ENCODE measurements at places on chromosomes 7 and 10. TPM values are rescaled to one million over a fixed set of nuclear protein-coding genes. Genes with fewer than 3 reads are reported as not detected.

The SPDYE16 gene
- total RNA-seq: 0.21 TPM

The SPDYE8 gene
- not detected for total RNA-seq

The ATP5MK gene
- 307 TPM for total RNA-seq

The UCN3 gene
- not detected for total RNA-seq

The PRLHR gene
- total RNA-seq: not detected

The ABCA13 gene
- not detected for total RNA-seq

The EPHB4 gene
- total RNA-seq: 7.3 TPM

The SLC39A12 gene
- not detected for total RNA-seq

The ECHDC3 gene
- total RNA-seq: not detected

The NYAP1 gene
- 0.10 TPM for total RNA-seq

The IL15RA gene
- 7.6 TPM for total RNA-seq

The COL13A1 gene
- not detected for total RNA-seq

The TUBAL3 gene
- not detected for total RNA-seq

GRCh38 chr10:111222961-111223360 lies 146.1 kb downstream of the ADRA2A start:
- DNase-seq: no peak

GRCh38 chr7:18520450-18521235 lies 25.1 kb downstream of the HDAC9 start:
- DNase-seq: peak; percentile 87

DNA sequence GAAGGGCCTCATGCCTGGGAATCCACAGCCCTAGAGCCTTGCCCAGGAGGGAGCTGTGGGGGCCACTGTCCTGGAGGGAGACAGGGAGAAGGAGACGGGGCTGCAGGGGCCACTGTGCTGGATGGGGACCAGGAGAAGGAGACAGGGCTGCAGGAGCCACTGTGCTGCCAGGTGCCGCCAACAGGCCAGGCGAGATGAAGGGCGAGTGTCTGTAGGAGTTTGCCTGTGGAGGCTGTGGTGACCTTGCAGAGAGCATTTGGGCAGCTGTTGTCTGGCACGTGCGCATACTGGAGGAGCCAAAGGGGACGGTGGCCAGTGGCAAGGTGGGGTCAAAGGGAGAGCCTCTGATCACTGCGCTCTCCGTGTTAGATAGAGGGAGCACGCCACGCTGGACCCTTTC lies 79.2 kb downstream of the NKX6-2 start:
- no peak for DNase-seq

DNA sequence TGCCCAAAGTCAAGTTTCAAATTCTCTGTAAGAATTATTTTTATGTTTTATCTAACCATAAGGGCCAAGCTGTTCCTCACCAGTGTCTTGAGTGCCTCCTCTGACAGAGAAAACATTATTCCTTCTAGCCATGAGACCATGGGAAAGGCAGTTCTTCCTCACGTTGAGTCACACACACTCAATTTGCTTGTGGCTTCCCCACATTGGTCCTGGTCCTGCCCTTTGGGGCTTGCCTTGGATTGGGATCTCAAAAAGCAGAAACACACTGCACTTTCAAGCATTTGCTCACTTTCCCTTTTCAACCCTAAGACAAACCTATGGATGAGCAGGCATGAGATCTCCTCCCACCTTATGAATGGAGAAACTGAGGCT lies 248.3 kb upstream of the IGFBP3 start:
- DNase-seq: no peak

DNA sequence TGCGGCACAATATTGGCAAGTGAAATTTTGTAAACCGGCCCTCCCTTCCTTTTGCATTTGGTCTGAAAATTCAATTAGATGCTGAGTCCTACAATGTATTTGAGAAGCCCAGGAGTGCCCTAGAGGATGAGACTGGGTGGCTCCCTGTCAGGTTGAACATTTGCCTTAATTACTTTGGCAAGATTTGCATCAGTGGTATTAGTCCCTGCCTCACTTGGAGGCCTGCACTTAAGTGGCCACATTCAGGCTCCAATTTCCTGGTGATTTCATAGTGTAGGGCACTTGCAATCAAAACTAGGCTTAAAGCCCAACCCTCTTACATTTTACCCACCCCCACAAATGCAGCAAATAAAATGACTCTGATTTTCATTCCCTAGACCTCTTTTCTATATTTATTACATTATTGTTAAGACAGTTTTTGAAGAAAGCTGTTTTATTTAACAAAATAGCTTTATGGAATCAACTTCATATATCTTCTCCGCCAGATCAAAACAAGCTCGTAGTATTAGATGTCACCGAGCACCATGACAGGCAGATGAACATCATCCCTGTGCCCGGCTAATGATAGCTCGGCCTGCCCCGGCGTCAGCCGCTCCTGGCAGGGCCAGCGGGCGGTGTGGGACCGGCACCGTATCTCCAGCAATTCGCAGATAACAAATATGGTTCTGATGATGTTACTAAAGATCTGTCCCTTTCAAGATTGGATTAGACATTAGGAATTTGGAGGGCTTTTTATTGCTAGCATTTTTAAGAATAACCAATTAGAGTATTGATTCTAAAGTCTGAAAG lies 73.6 kb downstream of the EGFR start:
- DNase-seq: no peak

GRCh38 chr7:36673703-36674102 lies 50.6 kb downstream of the AOAH start:
- no peak for DNase-seq

DNA sequence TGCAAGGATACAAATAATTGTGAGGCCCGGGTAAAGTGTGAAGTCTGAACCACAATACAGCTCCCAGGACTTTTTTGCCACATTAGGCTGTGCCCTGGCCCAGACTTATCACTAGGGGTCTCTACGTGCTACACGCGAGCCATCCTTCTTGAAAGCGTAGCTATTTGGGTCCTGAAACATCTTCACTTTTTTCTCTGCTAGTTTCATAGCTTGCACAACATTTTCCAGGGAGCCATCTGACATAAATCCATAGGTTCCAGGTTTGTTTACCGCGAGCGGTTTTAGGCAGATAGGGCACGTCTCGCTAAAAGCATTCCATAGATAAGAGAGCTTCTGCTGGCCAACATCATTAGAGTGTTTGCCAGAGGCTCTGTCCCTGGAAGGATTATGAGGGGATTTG lies 226.5 kb downstream of the RPS24 start:
- no peak for DNase-seq

DNA sequence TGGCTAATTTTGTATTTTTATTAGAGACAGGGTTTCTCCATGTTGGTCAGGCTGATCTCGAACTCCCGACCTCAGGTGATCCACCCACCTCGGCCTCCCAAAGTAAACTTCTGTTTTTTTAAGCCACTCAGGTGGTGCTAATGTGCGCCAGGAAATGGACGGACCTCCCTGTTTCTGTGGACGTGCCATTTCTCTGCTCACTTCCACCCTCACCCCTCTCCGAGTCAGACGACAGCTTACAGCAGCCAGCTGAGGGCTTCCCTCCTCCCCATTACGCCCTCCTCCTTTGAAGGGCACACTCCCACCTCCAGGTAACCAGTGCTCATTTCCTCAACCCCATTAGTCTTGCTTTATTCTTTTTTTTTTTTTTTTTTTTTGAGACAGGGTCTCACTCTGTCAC lies 41.7 kb upstream of the EZH2 start:
- DNase-seq: no peak

- DNase-seq: no peak
Observed at GRCh38 chr10:30935078-30935477, 96.6 kb downstream of the ZNF438 start.

DNA sequence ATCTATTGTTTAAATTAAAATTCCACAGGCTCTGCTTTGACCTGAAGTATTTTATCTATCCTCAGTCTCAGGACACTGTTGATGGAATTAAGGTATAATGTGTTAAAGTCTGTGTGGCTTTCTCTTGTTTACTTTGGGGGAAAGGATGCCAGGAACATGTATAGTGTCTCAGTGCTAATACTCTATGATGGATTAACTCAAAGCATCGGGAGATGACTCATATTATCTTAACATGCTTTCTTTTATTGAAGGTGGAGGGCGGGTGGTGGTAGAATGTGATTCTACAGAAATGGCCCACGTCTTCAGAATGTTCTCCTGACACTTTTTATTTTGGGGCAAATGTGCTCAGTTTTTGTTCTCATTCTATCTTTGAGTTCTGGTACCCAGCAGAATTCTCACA lies 189.0 kb downstream of the ANKRD30A start:
- no peak for DNase-seq

DNA sequence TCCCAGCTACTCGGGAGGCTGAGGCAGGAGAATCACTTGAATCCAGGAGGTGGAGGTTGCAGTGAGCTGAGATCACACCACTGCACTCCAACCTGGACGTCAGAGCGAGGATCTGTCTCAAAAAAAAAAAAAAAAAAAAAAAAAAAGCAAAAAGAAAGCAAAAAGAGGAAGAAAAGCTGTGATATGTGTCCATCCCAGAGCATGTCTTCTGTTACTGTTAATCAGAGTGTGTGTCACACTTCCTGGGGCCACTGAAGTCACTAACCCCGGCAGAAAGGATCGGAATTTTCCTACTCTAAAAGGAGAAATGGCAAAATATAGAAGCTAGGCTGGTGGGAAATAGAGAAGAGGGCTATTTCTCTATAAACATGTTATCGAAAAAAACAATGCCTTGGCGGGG lies 11.9 kb downstream of the PIK3AP1 start:
- DNase-seq: peak; percentile 44

- DNase-seq: no peak
Observed at GRCh38 chr10:100897976-100898375, 14.8 kb upstream of the SLF2 start.

DNA sequence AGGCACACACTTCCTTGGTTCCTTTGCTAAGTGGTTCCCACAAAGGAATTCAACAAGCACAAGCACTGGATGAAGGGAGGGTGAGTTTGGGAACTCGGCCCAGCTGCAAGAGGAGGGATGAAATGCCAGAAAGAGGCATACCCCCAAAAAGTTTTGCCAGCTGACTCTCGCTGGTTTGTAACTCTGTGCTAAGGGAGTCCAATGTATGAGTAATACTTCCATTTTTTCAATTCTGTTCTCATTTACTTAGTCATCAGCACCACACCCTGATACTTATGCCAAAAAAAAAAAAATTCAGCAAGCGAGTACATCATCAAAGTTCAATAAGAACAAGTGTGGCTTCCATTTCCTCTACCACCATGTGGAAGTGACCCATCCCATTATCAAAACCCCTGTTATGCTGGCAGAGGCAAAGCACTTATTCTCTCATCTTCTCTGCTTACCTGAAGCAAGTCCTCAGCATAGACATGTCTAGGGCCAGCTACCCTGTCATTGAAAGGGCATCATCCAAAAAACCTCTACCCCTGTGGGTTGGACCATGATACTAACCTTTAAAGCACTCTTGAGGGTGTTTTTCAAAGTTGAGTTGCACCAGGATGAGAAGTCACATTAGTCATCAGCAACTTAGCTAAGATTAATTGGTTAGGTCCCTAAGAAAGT lies 6.9 kb upstream of the HYCC1 start:
- DNase-seq: no peak

GRCh38 chr7:149020483-149020882 lies 7.8 kb downstream of the PDIA4 start:
- DNase-seq: no peak

DNA sequence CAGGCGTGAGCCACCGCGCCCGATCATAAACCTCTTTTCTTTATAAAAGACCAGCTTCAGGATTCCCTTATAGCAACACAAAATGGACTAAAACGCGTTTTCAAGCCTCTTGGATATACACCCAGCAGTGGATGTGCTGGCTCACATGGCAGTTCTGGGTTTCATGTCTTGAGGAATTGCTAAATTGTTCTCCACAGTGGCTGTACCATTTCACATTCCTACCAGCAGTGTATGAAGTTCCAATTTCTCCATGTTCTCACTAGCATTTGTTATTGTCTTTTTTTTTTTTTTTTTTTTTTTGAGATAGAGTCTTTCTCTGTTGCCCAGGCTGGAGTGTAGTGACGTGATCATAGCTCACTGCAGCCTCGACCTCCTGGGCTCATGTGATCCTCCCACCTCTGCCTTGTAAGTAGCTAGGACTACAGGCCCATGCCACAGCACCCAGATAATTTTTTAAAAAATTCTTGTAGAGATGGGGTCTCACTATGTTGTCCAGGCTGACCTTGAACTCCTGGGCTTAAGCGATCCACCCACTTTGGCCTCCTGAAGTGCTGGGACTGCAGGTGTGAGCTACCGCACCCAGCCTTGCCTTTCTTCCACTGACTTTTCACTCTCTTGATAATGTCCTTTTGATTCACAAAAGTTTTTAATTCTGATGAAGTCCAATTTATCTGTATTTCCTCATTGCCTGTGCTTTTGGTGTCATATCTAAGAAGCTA lies 17.4 kb downstream of the TECPR1 start:
- no peak for DNase-seq

- DNase-seq: peak; percentile 16
Observed at GRCh38 chr10:5888351-5888750, 1.3 kb downstream of the ANKRD16 start.

DNA sequence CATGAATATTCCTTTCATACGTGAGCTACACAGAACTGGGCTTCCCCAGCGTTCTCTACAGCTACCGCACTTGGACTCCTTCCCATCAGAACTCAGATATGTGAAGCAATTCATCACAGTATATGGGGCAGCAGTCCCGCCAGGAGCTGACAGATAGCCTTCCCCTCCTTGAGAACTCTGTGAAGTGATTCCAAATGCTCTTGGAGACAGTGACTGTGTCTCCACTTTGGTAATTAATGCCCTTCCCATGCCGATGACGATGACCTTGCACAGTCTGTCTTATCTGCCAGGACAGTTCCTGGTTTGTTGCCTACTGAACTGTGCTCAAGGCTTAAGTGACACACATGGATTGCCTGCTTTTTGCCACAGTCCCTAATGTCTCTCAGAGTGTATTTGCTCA lies 75.0 kb upstream of the AFAP1L2 start:
- no peak for DNase-seq

DNA sequence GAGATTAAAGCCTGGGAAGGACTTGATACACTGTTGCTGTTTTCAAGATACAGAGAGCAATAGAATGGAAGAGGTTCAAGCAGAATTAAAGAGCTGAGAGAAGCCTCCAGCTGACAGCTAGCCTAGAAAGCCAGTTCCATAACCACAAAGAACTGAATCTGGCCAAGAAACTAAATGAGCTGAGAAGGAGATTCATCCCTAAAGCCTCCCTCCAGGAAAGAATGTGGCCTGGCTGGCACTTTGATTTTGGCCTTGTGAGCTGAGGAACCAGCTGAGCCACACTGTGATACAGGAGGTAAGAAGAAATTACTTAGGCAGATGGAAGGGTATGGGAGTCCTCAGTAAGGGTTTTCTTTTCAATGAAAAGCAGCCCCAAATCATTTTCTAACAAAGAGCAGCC lies 324.1 kb downstream of the PHF14 start:
- no peak for DNase-seq

- no peak for DNase-seq
Observed at GRCh38 chr7:135562720-135563119, 5.0 kb downstream of the NUP205 start.

- no peak for DNase-seq
Observed at GRCh38 chr7:40437498-40437897, 302.7 kb downstream of the SUGCT start.

DNA sequence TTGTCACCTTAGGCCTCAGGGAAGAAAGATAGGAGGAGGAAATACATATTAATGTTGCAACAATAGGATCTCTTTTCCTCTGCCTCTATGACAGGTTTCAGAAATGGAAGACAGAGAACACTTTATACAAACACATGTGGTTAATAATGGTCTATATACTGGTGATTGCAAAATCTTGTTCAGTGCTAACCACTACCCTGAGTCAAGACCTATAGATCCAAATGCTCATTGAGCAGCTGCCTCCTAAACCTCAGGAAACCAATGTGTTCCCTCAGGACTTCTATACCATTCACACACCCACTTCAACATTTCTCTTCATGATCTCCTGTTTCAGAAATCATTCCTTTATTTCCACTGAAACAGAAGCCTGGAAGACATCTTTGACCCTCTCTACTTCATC lies 32.5 kb upstream of the VWDE start:
- no peak for DNase-seq

All from OCI-LY7 (cell line).